Lower lobe of right lung (tissue), 2 donors: ENCODE measurements at places on chromosomes 7 and 10.
A peak's percentile ranks its signal among the peaks of the same experiment; 100 is the strongest.

DNA sequence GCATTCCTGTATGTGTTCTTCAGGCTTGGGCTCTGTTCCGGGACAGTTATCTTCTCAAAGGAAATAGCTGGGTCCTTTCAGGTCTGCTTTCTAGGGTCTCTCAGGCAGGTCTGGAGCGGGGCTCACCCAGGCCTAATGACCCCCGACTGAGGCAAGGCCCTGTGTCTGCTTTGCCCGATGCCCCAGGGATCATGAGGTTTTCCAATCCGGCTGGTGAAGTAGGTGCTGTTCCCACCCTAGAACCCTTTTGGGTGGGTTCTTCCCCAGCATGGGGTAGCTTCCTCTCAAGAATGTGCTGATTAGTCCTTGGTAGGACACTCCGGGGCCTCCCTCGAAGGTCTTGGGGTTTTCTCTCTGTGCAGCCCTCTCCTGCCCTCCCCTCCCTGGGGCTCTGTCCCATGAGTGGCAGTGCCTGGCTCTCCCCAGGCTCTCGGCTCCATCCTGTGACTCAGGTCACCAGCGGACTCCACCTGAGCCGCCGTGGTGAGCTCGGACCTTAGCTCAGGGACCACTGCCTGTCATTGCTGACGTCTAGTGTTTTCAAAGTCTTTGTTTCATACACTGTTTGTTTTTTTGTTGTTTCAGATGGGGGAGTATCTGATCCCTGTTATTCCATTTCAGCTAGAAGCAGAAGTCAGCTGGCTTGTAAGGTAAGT, 71.0 kb upstream of the NKX6-2 start:
- DNase-seq: peak; percentile 27

DNA sequence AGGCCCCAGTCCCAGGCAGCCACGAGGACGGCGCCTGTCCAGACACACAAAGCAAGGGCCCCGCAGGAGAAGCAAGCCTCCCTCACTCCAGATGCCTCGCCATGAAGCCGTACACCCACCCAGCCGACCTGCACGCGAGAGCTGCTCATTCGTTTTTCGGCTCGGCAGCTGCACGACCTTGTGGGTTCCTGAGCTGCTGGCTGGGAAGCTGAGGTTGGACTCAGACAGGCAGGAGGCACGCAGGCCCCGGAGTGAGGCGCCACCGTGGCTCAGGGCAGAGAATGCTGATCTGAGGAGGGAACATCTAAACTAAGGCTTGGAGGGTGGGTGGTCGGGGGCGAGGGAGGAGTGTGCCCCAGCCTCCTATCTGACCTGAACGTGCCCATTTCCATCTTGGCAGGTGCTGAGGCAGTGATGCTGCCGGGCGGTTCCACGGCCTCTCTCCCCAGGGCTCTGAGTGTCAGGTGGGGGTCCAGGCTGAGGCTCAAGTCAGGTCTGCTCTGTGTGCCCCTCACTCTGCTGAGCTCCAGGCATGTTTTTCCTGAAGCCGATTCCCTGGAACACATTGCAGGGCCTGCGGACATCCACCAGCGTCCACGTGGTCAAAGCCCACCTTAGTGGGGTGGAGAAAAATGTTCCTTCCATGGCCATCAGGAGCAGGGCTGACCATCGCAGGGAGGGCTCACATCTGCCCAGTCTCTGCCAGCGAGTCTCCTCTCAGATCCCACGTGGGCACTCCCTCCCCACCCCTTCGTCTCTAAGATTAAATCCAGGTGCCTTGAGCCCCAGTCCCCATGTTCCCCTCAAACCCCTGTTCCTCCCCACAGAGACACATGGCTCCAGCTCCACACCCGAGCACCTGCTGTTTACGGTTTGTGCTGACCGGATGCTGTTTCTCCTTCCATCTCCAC, 28.1 kb upstream of the FAM20C start:
- DNase-seq: peak; percentile 30

GRCh38 chr7:11078247-11078834, 104.7 kb downstream of the PHF14 start:
- no peak for DNase-seq

DNA sequence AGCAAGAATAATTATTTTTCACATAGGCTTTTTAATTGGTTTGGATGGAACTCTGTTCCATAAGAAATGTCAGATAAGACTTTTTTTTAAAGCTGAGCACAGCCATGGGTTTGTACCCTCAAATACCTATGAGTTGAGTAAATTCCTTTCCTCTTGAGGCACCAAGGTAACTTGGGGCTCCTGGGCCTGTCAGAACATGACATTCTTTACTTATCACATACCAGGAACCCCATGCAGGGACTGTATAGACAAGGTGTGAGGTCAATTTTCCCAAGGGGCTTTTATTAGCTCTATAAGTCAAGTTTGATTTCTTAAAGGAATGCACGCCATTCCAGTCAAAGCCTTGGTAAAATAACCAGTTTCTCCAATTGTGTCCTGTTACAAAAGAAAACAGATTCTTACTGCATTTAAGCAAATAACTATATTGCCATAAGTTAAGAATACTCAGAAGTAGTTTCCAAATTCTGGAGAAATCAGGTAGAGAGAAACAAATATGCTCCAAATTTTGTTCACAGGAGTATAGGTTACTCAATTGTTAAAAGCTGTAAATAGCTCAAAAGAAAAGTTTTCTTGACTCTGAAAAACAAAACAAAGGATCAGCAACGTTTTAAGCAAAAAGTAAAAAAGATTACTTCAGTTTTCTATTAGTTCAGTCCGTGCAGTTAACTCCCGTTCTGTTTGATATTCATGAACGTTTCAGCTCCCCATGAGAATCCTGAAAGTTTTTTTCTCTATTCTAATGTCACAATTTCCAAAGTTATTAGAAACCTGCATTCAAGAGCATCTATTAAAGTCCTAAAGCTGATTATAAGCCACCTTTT, 167.5 kb upstream of the NAMPT start:
- no peak for DNase-seq

- peak; percentile 48 for DNase-seq
These were observed 15.3 kb upstream of the SUN1 start for GRCh38 chr7:816751-817671.

DNA sequence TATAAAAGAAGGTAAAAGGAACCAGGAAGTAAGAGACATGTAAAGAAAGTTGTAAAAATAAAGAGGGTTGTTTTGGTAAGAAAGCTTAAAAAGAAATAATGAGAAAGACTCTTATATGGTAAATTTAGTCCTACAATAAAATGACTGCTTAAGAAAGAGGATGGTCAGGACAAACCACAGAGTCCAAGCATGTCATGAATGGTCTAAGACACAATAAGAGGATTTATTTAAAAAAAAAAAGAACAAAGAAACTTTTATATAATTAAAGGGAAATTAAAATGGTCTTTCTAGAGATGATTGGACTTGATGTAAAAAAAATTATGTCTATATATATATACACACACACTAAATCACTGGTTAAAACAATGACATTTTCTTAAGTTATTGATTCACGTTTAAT, 18.2 kb downstream of the ATAD1 start:
- no peak for DNase-seq

DNA sequence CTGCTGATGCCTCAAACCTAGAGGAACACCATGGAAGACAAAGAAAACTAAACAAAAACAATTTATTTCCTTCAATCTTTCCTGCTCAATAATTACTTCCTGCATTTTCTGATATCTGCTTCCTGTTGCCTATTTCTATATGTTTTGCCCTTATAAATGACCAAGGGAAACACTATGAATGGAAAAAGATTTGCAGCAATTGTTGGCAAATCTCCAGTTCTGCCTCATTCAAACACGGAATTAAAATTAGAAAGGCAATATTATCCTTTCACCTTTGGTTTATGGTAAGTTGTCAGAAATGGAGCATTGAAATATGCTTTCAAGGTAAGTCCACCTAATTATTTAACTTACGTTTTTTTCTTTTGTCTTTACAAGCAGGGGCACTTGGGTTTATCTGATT, 552.2 kb upstream of the ANKRD30A start:
- DNase-seq: no peak

GRCh38 chr7:49839863-49840645, 66.6 kb downstream of the VWC2 start:
- DNase-seq: no peak

- no peak for DNase-seq
These were observed 14.1 kb downstream of the SSMEM1 start for GRCh38 chr7:130221746-130222145.

- DNase-seq: no peak
These were observed 10.6 kb downstream of the GLI3 start for GRCh38 chr7:42226354-42226941.

DNA sequence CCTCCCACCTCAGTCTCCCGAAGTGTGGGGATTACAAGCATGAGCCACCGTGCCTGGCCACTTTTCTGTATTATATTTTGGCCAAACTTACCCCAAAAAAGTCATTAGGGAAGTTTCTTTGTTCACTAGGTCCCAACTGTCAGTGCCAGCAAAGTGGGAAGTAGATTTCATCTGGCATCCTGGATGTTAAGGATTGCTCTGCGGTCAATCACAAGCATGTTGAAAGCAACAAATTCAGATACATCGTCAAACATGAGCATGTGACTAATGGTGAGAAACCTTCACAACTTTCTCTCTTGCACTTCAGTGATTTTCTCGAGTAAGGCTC, 14.3 kb upstream of the LRRC17 start:
- no peak for DNase-seq

DNA sequence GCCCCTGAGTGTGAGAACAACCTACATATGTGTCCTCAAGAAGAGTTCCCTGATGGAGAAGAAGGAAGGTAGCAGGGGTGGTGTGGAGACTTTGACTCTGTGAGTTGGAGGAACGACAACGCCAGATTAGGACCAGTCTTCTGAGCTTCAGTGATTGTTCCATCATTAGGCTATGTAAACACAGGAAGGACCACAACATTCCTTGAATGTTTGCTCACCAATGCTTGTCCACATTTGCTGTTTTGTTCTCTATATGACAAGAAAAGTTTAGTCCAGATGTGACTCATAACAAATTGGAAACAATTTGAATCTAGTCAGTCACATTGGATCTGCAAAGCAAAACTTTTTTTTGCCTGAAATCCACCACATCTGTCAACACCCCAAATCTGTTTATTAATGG, 62.7 kb downstream of the ENTPD1 start:
- DNase-seq: no peak

DNA sequence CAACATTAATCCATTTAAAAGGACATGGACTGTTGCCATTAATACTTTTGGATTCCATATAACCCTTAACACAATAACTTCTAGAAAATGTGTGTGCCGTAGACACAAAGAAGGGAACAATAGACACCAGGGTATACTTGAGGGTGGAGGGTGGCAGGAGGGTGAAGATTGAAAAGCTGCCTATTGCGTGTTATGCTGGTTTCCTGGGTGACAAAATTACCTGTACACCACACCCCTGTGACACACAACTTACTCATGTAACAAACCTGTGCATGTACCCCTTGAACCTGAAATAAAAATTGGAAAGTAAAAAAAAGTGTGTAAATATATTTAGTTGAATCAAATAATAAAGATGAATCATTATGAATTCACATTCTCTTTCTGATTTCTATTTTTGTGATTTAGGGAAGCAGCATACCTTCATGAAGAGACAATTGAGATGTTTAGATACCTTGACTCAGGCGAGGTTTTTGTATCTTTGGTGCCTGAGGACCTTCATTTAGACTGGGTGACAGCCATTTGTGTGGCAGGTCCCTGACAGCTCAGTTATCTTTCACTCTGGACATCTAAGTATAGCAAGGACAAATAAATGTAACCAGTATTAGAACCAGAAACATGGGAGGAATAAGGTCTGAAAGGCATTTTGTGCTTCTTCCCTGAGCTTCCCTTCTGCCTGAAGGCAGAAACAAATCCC, 28.7 kb downstream of the GIMAP8 start:
- DNase-seq: no peak

GRCh38 chr7:119392-120163, 72.8 kb upstream of the FAM20C start:
- DNase-seq: peak; percentile 82

DNA sequence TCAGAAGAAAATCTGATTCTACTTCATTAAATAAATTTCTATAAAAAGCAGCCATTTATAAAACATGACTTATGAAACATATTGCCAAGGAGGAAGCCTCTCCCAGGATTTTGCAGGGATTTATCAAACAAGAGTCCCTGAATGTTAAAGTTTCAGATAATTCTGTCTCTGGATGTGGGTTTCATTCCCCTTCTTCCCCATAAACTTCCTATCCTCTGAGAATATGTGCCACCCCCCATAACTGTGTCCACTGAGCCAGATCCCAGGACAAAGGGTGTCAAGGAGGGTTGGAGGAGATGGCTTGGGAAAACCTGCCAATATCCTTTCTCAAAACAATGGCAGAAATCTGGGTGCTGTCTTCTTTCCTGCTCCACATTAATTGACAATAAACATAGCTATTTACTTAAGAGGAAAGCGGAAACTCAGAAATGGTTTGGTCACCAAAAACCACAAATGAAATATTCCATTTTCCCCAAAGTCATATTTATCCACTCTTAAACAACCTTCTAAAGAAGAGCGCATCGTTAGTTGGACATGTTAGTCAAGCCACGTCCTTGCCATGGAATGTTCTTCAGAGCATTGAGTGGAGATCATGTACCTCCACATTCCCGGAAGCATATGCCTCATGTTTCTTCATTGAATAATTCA, 54.3 kb upstream of the AKR1E2 start:
- no peak for DNase-seq

GRCh38 chr10:57743711-57744110, 524.0 kb downstream of the IPMK start:
- DNase-seq: no peak

GRCh38 chr10:97549587-97550322, 22.8 kb upstream of the ANKRD2 start:
- no peak for DNase-seq

- DNase-seq: no peak
These were observed 72.4 kb downstream of the SKAP2 start for GRCh38 chr7:26792006-26792405.

DNA sequence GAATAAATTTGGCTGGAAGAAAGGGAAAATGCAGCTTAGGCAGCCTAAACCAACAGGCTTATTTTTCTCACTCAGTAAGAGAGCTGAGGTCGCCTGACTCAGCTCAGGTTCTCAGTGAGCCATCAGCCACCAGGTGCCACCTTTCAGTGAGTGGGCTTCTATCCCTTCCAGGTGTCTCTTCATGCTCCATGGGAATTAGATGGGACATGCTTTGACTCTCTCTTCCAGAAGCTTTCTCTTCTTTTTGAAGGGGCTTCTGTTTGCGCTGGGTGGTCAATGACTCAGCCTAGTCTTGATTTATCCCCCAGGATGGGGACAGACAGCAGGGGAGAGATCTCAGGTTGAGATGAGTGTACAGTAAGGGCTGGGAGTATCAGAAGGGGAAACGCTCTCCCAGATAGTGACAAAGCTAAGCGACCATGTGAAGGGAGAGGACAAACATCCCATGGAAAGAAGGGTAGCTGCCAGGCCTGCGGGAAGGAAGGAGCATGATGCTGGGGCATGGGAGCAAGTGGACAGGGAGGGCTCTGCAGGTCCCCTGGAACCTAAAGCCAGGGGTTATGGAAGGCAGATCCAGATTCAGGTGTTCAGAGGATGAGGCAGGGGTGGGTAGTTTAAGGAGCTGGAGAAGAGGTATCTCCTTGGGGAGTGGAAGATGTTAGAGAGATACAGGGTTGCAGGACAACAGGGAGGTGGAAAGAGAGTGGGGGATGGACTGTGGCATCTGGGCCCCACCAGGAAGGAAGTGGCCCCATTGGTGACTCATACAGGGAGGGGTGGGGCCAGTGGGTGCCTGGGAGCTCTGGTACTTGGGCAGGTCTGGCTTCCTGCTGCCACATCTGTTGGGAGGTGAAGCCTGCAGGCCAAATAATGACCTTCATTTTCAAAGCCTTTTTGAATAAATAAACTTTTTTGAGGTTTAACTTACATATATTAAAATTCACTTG, 32.5 kb downstream of the OGDH start:
- peak; percentile 81 for DNase-seq
